Spleen (tissue), 13 donors: ENCODE measurements at places on chromosomes 12 and 14. TPM values are rescaled to one million over a fixed set of nuclear protein-coding genes. Genes with fewer than 3 reads are reported as not detected.

AMN gene
- total RNA-seq, result 2.6 TPM

CEBPE gene
- total RNA-seq, result 0.76 TPM

FAM222A gene
- total RNA-seq, result 21.5 TPM

KRT82 gene
- total RNA-seq, result not detected

DNA sequence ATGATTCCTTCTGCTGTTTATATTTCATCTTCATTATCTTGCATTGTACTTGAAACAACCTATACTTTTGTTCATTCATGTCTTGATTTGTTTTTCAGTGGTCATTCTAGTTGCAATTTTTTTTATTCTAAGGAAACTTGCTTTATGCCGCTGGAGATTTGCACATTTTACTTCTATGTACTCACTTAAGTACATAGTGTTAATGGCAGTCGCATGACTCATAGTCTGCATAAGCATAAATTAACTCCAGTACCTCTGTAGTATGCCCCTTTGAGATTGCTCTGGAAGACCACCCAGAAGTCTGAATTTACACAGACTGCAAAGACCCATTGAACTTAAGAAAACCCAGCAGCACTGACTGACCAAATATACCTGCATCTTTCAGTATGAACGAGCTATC is 77.0 kb downstream of the MSRB3 start:
- no peak overlapping the region for H3K27ac ChIP-seq
- no peaks in the 10 kb centered on the region for H3K4me1 ChIP-seq

DNA sequence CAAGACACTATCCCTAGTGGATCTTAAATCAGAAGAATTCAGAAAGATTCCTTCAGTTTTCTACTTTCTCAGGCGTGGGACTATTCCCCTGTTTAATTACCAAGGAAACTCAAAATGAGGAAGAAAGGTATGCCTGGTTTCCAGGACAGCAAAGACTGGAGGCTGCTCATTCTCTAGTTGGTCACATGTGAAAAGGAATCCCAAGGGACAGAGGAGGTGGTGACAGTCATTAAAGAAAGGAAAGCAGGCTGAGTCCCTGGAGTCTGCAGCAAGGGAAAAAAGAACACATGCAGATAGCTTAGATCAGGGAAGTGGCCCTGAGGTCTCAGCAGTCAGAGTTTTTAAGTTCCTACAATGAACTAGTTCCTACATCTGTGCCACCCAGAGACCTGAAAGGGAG is 165.4 kb upstream of the CCDC198 start:
- H3K36me3 ChIP-seq, result no peaks in the 10 kb centered on the region
- H3K4me1 ChIP-seq, result no peaks in the 10 kb centered on the region
- no peak overlapping the region for H3K27ac ChIP-seq
- no peaks in the 10 kb centered on the region for H3K27me3 ChIP-seq
- no peak overlapping the region for H3K4me3 ChIP-seq
- no peak for DNase-seq

GRCh38 chr14:40365305-40365704 is 933.1 kb upstream of the FBXO33 start:
- DNase-seq, result no peak
- no peak overlapping the region for H3K4me3 ChIP-seq

GRCh38 chr12:12171991-12172511 is 94.8 kb downstream of the LRP6 start:
- H3K4me1 ChIP-seq, result no peaks in the 10 kb centered on the region
- H3K27me3 ChIP-seq, result no peaks in the 10 kb centered on the region
- no peak overlapping the region for H3K27ac ChIP-seq
- no peak overlapping the region for H3K4me3 ChIP-seq
- H3K36me3 ChIP-seq, result no peaks in the 10 kb centered on the region
- DNase-seq, result no peak

- peaks cover 4% of the 10 kb centered on the region for H3K4me1 ChIP-seq
- DNase-seq, result no peak
- H3K27me3 ChIP-seq, result no peaks in the 10 kb centered on the region
- H3K36me3 ChIP-seq, result no peaks in the 10 kb centered on the region
- H3K27ac ChIP-seq, result no peak overlapping the region
These were observed 163.3 kb upstream of the SLC38A2 start for GRCh38 chr12:46535907-46536306.
